Stimulated activated naive B cell treated with anti-CD40 and anti-IgM and Interleukin-4, amounts not matched to agents 10 μg/mL and 1 μg/mL and 100 μg/mL, for 72 hours (primary cell): ENCODE measurements at places on chromosomes 16 and 17.

GRCh38 chr17:32523827-32524552, 37.2 kb downstream of the CDK5R1 start:
- DNase-seq = peak; percentile 48

DNA sequence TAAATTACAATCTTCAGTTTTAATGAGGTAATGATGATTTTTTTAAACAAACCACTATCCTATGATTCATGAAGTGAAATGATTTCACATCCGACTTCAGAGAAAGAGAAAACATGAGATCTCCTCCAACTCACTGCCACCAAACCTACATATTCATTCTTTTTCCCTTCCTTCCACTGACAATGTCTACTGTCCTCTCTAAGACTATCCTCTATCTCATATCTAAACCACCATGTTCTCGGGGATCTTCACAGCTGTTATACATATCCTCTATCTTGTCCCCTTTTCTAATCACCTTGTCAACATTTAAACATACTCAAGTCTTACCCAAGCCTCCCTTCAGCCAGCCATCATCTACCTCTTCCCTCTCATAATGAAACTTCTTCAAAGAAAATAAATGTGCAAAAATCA, 53.5 kb downstream of the SMURF2 start:
- no peak for DNase-seq

- DNase-seq = no peak
Observed at GRCh38 chr16:16890964-16891363, 512.0 kb downstream of the NPIPA7 start.

DNA sequence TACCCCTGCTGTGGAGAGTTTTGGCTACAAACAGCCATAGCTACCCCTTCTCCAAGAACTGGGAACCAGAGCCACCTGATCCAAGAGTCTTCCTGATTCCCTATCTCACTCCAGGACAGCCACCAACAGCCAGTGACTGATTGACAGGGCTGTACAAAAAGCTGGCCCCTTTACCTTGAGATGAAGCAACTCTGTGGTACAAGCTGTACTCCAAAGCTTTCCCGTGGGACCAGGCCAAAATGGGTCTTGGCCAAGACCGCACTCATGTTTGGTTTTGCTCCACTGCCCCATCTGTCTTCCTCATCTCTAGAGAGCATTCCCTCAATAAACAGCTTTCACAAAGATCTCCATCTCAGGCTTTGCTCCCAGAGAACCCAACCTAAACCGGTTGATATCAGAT, 43.6 kb downstream of the RNF157 start:
- DNase-seq = no peak

GRCh38 chr17:66538776-66539175, 236.4 kb downstream of the PRKCA start:
- DNase-seq = no peak
